ENCODE measurements at places on chromosomes 2 and 18. TPM values are rescaled to one million over a fixed set of nuclear protein-coding genes. Genes with fewer than 3 reads are reported as not detected.

Gene CGREF1
- polyA plus RNA-seq: 0.88 TPM

Gene TSGA10
- 11.3 TPM for polyA plus RNA-seq

Gene NOSTRIN
- polyA plus RNA-seq: 59.4 TPM

Gene ASB1
- 42.1 TPM for polyA plus RNA-seq

Gene NXPH2
- polyA plus RNA-seq: not detected

Gene GAL3ST2
- polyA plus RNA-seq: 0.38 TPM

Gene AKAIN1
- not detected for polyA plus RNA-seq

Gene MYO5B
- 0.41 TPM for polyA plus RNA-seq

Gene ANKRD62
- 0.16 TPM for polyA plus RNA-seq
